Adipocyte (in vitro differentiated cells): ENCODE measurements at places on chromosomes 5 and 9.
A peak's percentile ranks its signal among the peaks of the same experiment; 100 is the strongest.

- no peak for DNase-seq
Measured at GRCh38 chr5:107651325-107651724, 19.4 kb downstream of the EFNA5 start.

- DNase-seq = no peak
Measured at GRCh38 chr5:138569782-138570181, 5.4 kb downstream of the HSPA9 start.

DNA sequence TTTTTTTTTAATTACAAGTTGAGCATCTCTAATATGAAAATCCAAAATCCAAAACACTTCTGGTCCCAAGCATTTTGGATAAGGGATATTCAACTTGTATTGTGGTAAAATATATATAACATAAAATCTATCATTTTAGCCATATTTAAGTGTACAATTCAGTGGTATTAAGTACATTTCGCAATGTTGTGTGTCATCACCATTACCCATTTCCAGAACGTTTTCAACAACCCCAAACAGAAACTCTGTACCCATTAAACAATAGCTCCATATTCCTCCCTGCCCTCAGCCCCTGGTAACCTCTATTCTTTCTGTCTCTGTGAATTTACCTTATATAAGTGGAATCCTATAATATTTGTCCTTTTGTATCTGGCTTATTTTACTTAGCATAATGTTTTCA lies 24.9 kb downstream of the TICAM2 start:
- DNase-seq = no peak

DNA sequence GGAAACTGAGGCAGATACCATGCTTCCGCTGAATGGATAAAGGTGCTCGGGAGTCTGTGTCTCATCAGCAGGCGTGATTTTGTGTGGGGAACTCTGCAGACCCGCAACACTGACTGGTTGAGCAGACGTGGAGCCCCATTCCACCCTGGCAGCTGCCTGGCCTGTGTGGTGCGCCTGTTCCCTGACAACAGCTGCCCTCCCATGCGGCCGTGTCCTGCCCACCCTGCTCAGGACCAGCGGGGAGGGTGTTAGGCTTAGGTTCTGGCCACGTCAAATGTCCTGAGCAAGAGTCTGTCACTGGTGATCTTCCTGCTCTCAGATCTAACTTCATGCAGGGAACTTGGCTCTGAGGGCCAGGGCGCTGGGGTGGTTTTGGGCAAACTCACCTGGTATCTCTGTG lies 417.7 kb upstream of the IRX4 start:
- DNase-seq = no peak

GRCh38 chr9:118269623-118270022 lies 565.4 kb downstream of the TLR4 start:
- no peak for DNase-seq

DNA sequence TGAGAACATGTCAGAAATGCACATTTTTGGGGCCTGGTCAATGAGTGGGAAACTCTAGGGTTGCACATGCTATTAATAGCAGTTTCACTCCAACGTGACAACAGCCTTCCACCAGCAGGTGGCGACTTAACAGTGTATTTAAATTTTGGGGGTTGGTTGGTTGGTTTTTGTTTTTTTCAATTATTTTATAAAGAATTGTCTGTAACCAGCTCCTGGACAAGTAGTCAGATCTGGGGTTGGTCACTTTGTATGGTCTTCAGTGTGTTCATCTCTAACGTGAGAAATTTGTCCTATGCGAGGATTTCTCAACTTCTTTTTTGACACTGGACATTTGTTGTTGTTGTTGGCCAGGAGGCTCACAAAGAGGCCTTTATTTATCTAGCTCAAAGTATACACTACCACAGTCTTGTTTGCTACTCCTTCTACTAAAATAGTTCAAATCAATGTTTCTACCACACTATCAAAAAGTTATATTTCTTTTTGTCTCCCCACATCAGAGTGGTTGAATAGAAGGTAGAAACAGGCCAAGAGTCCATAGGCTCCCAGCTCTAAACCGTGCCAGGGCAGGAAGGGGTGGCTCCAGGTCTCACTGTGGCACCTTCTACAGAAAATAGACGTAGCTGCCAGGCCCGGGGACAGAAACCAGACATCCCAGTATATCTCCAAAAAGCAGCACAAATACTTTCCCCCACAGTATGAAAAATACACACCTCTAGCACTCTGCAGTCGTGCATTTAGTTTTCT lies 110.4 kb downstream of the TRPM6 start:
- peak; percentile 92 for DNase-seq

GRCh38 chr9:71514344-71514975 lies 253.9 kb downstream of the CEMIP2 start:
- no peak for DNase-seq
